Posterior cingulate gyrus (tissue), 11 donors: ENCODE measurements at places on chromosomes 5 and 9.

DNA sequence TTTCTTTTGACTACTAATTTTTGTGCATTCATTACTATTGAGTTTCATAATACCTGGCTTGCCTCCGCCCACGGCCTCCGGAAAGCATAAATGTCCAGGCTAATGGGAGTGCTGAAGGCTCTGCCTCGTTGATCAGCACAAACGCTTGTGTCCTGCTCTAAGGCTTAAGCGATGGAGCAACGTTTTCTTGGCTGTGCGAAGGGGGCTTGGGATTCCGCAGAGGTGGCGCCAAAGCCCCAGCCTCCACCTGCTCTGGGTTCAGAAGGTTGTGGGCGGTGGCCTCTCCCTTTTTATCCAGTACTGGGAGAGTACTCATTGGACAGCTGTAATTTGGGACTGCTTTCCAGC is 19.7 kb downstream of the ANXA2R start:
- DNase-seq = no peak

DNA sequence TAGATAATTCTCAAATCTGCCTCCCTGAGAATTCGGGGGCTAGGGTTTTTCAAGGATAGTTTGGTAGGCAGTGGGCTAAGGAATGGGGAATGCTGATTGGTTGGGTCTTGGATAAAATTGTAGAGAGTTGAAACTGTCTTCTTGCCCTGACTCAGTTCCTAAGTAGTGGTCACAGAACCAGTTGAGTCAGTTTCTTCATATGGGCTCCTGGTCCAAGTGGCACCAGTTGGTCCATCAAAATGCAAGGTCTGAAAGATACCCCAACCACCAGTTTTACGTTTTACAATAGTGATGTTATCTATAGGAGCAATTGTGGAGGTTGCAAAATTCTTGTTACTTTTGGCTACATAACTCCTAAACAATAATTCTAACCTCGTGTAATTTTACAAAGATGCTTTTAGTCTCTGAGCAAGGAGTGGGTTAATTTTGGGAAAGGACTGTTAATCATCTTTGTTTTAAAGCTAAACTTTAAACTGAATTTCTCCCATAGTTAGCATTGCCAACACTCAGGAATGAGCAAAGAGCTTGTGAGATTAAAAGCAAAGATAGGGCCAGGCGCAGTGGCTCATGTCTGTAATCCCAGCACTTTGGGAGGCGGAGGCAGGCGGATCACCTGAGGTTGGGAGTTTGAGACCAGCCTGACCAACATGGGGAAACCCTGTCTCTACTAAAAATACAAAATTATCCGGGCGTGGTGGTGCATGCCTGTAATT is 7.7 kb downstream of the CDK7 start:
- no peak for DNase-seq

DNA sequence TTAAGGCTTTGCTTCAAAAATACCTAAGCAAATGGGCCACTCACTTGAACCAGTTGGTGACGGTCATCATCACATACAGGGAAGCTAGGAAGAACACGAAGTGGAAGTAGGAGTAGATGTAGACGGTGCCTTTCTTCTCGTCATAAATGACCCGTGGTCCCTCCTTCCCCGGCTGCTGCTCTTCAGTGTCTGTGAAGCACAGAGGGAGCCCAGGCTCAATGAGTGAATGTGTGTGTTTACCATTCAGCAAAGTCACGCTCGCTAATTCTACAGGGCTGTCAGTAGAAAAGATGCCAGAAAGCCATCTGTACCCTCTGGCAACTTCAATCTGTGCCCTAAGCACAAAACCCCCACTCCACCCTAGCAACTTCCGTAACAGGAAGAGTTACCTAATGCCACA is 109.8 kb downstream of the SERINC5 start:
- no peak for DNase-seq

DNA sequence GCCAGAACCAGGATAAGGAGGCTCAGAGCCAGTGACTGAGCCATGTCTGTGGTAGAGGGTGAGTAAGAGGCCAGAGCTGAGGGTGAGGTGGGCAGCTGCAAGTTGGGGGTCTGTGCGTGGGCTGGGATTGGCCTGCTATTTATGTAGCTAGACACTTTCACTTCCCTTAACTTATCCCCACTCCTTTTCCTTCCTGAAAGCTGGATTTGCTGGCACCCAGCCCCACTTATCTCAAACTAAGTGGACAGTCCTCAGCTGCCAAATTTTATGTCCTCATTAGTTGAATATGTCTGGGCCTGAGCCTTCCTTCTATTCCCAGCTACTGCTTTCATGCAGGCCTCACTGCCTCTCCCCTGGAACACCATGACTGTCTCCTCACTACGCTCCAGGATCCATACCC is at the start of gene CCL21:
CCL21 (minus strand) TSS at position 114 of the 400 bp plus-strand sequence; CDS start at position 44, 70 bp downstream.
- DNase-seq = no peak

DNA sequence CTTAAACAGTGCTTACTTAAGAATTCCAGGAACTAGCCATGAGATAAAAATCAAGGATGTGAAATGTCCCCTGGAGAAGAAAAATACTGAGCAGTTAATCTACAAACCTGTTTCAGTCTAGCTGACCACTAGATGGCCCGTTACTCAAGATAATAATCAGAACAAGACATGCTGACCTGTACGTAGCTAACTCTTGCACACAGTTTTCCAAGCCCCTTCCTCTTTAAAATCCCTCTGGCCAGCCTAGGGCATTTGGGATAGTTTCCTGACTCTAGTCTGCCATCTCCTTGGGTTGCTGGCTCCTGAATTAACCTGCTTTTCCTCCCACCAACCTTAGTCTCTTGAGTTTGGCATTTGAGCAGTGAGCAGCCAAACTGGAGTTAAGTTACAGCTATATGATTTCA is 59.2 kb upstream of the TRAF1 start:
- no peak for DNase-seq

DNA sequence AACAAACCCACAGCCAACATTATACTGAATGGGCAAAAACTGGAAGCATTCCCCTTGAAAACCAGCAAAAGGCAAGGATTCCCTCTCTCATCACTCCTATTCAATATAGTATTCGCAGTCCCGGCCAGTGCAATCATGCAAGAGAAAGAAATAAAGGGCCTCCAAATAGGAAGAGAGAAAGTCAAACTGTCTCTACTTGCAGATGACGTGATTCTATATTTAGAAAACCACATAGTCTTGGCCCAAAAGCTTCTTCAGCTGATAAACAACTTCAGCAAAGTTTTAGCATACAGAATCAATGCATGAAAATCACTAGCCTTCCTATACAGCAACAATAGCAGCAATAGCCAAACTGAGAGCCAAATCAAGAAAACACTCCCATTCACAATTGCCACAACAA is 333.7 kb upstream of the EDIL3 start:
- DNase-seq = no peak

- no peak for DNase-seq
Observed at GRCh38 chr5:174775081-174775480, 50.7 kb downstream of the MSX2 start.

- no peak for DNase-seq
Observed at GRCh38 chr9:78358329-78359051, 61.6 kb downstream of the PSAT1 start.

DNA sequence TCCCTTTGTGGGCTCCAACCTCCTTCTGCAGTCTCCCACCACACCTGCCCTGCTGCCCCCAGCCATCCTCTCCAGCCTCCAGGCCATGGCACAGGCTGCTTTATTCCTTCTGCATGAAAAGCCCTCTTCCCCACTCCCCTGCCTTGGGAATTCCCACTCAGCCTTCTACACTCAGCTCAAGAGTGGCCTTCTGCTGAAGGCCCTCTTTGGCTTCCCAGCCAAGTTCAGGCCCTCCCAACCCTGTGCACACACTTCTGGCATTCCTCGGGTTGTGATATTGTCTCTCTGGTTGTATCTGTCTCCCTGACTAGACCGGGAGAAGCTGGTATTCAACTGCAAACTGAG is 5.7 kb downstream of the SHB start:
- DNase-seq = no peak

DNA sequence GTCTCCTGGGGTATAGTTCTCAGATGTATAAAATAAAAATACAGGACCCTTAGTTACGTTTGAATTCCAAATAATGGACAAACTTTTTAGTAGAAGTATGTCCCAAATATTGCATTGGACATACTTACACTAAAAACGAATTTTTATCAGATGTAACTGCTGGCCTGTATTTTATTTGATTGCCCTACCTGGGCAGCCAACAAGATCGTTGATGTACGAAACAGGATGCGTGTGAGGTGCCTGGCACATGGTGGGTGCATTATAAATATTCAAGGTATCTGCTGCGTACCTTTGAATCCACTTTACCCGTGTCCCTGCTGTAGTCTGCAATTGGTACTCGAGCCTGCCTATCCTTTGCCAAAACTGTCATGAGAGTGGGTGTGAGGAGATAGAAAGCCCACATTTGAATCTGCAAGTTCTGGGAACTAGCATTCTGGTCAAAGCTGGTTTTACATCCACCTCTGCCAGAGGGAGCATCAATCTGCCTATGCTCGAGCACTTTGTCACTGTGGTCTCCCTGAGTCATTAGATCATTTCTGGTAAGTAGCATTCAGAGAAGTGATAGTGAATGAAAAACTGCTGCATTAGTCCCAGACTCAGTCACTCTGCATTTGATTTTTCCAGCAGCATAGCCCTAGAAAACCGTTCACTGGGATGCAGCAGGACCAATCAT is 133.7 kb upstream of the IQGAP2 start:
- no peak for DNase-seq

- DNase-seq = no peak
Observed at GRCh38 chr5:153537207-153537606, 46.7 kb downstream of the GRIA1 start.

DNA sequence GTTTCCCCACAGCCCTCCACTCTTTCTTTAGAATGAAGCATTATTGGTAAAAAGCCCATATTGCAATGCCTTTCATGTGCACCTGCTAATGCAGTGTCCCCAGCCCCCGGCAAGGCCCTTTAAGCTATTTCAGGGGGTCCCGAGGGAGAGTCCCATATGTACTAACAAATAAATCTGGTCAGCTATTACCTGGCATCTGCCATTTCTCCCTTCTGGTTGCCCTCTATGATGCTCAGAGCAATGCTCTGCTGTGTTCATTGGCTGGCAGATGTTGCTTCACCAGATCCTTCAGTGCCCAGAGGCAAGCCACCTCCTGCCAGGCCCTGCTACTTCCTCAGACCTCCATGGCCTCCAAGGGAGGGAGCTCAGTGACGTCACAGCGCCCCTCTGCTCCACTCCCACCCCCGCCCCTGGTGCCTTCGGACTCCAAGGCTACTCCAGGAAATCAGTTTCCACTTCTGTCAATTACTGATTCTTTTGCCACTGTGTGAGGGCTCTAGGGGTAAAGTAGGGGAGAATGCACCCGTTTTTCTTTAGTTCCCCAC is 201.1 kb upstream of the GLRA1 start:
- no peak for DNase-seq

DNA sequence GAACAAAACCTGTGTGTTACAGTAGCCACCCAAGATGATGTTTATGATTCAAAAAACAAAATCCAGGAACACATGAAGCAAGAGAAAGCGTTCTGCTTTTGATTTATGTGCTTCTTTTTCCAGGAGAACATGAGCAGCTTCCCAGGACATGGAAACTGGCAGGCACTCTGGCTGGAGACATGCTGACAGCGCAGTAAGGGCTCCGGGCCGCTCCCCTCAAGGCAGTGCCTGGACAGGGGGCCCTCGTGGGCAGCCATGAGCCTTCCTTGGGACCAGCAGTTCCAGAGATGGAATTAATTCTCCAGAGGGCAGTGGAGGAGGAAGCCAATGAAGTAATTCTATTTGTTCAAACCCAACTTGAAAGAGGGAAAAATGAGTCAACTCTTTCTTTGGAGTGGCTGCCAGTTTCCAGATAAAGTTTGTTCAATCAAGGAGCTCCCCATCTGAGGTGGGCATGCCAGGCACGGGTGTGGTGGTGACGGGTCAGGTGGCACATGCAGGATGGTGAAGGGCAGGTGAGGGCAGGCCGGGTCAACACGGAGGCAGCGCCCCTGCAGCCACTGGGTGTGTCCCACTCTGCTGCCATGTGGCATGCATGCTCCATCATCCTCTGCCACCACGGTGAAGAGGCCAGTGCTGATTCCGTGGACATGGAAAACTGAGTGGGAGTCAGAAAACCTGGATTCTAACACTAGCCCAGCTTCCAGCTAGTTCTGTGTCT is 83.8 kb downstream of the OTULIN start:
- no peak for DNase-seq
